ENCODE measurements at places on chromosomes 5 and 9.

DNA sequence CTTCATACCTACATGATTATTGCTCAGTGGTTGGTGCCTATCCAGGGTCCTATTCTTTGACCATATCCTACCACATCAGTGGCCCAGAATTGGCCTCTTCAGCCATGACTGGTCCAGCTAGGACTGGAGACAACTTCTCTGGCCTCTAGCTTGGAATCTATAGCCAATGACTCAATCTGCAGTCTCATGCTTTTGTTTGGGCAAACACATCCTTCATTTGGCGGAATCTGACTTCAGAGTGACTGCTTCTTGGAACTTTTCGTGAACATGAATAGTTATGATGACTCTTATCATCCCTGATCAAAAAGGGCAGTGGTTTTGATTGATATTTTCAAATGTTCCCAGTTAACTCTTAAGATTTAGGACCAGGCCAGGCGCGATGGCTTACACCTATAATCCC is 134.1 kb downstream of the PAPPA start:
- DNase-seq = no peak

GRCh38 chr5:143533978-143534760 is 130.7 kb upstream of the NR3C1 start:
- DNase-seq = no peak

DNA sequence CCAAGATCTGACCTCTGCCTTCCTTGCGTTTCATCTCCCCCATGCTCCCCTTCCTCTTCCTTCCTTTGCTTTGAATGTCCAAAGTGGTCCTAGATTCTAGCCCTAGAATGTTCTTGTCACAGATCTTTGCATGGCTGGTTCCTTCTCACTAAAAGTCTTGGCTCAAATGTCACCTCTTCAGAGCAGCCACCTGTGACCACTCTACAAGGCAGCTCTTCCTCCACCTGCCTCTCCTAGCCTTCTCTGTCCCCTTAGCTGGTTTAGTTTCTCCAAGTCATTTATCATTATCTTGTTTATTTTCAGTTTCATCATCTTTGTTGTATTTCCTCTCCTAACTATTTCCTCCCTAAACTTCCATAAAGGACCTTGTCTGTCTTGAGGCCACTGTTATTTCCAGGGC is 7.1 kb upstream of the OCLN start:
- DNase-seq = no peak

GRCh38 chr9:15104826-15105420 is 194.7 kb upstream of the FREM1 start:
- DNase-seq = peak; percentile 10

- DNase-seq = no peak
Measured at GRCh38 chr9:97386265-97386633, 25.6 kb upstream of the TDRD7 start.

DNA sequence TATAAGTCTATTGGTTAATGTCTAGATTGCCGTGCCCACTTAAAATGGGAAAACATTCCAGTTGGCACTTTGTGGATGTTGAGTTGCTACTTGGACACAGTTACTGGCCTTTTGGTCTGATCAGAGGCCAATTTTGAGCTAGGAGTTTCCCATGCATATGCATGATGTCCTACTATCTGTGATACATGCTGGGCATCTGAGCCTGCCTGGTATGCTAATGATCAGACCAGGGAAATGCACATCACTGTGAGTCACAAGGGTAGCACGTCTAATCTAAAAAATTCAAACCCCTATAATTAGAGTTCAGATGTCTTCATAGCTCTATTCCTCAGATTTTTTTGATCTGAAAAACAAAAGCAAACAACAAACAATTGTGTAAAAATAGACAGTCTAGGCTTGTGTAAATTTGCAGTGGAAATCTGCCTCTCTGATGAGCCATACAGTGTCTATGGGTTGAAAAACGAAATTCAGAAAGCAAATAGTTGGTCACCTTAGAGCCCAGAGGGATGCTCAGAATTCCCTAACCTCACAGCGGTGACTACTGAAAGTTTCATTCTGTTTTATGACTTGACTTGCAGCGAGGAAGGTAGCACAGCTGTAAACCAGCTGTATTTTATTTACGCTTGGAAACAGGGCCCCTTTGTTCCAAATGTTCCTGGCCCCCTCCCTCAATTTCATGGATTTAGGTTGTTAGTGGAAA is 37.3 kb downstream of the PALM2AKAP2 start:
- DNase-seq = no peak

DNA sequence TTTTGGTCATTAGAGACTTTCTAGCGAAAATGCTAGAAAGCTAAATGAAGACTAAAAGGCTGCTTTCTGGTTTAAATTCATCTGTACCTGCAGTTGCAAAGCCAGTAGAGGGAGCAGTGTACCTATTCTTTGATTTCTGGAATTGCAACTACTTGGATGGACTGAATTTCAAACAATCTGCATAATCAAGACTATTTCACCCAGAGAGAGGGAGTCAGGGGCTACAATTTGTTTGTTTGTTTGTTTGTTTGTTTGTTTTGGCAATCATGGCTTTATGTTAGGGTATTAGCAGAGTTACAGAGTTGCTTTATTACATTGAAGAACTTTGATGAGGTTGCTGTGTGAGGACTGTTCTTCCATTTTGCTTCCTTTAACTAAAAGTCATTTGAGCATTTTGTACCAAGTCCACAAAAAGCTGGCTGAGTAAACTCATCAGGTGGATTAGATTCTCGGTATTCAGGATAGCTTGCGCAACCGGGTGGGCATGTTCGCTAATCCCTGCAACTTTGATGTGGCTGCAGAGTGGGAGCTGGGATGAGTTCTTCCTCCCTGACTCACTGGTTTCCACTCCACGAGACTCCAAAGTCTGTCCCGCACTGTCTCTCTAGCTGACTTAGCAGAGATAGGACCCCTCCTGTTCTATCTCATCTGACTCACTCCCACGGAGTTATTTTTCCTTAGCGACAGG is 80.0 kb upstream of the TUT7 start:
- peak; percentile 23 for DNase-seq

GRCh38 chr5:40569546-40570270 is 110.0 kb upstream of the PTGER4 start:
- no peak for DNase-seq

- DNase-seq = no peak
Measured at GRCh38 chr5:180623411-180623834, 26.0 kb downstream of the FLT4 start.

- DNase-seq = no peak
Measured at GRCh38 chr5:181043285-181044092, 3.4 kb downstream of the BTNL9 start.

GRCh38 chr5:141850244-141850768 is 27.9 kb downstream of the PCDH1 start:
- DNase-seq = no peak

- no peak for DNase-seq
Measured at GRCh38 chr9:75995066-75995465, 104.6 kb downstream of the PCSK5 start.

- DNase-seq = no peak
Measured at GRCh38 chr9:13116292-13116691, 163.2 kb downstream of the MPDZ start.

- DNase-seq = no peak
Measured at GRCh38 chr9:77092536-77092935, 73.1 kb downstream of the FOXB2 start.

- DNase-seq = no peak
Measured at GRCh38 chr9:21432672-21433425, 7.4 kb upstream of the IFNA1 start.

DNA sequence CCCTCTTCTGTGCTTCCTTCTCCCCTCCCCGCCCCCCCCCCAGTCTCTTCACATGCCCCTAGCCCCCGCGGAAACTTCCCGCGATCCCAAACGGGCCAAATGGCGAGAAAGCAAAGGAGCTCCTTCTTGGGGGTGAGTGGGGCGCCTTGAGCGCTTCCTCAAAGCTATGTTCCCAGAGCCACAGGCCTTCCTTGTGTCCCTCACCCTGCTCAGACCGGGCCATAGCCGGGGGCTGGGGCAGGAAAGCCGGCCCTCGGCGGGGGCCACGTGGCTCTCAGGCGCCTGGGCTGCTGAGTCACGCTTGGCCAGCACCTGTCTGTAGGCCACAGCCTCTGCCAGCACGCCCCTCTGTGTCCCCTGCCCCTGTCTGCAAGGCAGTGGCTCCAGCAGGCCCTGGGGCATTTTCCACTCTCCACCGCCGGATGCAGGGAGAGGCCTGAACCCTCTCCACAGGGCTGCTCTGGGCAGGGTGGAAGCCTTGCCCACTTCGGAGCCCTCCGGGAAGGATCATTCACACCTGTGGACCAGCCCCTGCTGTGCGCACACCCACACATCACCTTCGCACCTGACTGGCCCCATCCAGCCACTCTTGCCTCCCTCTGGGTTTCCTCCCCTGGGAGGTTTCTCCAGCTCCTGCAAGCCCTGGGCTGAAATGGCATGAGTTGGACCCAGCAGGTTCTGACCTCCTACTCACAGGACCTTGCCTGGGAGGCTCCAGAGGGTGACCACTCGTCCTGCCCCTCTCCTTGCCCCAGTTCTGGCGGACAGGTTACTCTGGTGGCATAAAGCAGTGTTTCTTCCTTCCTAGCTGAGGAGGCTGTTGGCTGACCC is 1.2 kb upstream of the SQSTM1 start:
- peak; percentile 47 for DNase-seq

DNA sequence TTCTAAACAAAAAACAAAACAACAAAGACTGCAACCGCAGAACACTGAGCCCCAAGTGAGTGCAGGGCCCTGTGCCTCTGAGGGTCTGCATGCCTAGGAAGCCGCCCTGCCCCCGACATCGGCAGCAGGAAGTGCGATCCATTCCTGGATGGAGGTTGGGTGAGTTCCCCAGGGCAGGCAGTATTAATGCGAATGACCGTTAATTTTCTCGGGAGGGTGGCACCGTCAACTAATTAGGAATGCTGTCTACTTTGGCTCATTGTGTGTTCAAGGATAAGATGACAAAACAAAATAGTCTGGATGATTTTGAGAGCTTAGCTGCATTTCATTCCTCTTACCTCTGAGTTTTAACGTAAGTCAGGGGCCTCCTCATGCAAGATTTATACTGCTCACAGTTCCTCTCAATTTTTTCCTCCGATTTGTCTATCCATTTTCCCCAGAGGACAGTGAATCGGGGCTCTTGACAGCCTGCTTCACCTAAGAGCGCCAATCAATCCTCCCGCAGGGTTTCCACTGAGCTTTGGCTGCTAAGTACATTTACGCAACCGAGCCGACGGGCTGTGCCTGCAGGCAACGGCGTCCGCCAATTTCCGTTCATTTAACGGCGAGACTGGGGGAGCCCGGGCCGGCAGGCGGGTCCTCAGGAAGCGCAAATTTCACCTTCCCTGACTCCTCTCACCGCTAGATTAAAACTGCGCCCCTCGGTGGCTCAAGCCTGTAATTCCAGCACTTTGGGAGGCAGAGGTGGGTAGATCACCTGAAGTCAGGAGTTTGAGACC is 2.9 kb upstream of the NXNL2 start:
- DNase-seq = no peak

GRCh38 chr5:102834438-102834964 is 79.4 kb downstream of the PAM start:
- no peak for DNase-seq

- no peak for DNase-seq
Measured at GRCh38 chr5:180301253-180301652, 9.4 kb upstream of the MAPK9 start.

GRCh38 chr9:79581388-79581787 is 9.6 kb downstream of the TLE4 start:
- DNase-seq = no peak

DNA sequence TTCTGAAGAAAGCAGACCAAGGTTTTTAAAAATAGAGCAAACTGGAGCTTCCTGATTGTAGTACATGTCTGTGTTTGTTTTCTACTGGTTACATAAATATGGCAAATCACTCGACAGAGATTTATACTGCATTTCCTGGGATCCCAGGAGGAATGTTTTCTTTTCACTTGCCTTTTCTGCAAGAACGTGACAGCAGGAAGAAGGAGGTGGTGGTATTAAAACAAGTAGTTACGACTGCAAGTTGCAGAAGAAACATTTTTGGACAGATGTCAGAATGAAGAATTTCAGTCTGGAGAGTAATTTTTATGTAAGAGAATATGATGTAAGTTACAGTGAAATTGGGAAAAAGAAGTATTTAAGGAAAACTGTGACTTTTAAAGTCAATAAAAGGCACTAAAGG is 253.7 kb upstream of the NFIL3 start:
- DNase-seq = no peak

- no peak for DNase-seq
Measured at GRCh38 chr5:132831095-132831860, 831 bp upstream of the SHROOM1 start.

DNA sequence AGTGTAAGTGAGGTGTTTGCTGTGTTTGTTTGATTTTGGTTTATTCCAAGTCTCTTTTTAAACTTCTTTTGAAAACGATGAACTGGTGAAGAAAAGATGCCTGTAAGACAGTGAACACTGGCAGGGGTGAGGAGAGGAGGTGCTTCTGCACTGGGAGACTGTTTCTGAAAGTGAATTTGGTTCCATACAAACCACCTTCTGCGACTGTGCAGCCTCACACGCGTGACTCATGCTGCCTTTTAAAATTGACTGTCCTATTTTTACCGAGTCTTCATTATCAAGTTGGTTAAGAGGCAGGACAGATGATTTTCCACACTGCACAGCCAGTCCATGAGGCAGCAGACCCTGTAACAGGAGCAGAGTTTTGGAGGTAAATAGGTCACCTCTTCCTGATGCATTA is 340.6 kb downstream of the MTRR start:
- no peak for DNase-seq
